ENCODE measurements at places on chromosomes 11 and 22.

- peak; percentile 81 for DNase-seq
Measured at GRCh38 chr22:44363013-44363979, 50.5 kb upstream of the SHISAL1 start.

DNA sequence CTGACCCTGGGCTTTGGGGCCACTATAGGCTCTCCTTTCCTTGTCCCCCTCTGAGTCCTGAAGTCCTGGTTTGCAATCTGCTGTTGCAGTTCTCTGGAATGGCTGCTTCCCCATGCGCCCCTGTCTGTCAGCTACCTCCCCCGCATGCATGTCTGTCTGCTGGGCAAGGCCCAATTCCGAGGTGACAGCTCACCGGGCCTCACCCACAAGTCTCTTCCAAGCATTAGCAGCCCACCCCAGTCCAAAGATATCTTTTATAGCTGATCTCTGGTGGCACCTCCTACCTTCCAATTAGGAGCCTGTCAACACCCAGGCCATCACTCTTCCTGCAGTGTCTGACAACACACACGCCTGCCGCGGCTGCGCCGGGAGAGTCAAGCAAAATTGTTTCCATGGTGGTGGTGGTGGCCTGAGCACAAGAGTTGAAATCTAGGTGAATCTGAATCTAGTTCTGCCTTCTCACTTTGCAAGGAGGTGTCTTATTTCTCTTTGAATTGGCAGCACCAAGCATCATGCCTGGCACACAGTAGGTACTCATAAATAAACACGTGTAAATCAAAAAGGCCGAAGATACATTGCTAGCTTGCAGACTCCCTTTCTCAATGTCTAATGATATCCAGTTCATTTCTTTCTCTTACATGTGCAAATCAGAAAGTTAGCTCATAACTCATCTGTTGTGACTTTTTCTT is 1.2 kb upstream of the LMO2 start:
- peak; percentile 9 for DNase-seq

GRCh38 chr22:29337631-29338284 is 22.3 kb upstream of the RASL10A start:
- no peak for DNase-seq

- peak; percentile 93 for DNase-seq
Measured at GRCh38 chr11:1772270-1773130, 8.8 kb upstream of the CTSD start.

DNA sequence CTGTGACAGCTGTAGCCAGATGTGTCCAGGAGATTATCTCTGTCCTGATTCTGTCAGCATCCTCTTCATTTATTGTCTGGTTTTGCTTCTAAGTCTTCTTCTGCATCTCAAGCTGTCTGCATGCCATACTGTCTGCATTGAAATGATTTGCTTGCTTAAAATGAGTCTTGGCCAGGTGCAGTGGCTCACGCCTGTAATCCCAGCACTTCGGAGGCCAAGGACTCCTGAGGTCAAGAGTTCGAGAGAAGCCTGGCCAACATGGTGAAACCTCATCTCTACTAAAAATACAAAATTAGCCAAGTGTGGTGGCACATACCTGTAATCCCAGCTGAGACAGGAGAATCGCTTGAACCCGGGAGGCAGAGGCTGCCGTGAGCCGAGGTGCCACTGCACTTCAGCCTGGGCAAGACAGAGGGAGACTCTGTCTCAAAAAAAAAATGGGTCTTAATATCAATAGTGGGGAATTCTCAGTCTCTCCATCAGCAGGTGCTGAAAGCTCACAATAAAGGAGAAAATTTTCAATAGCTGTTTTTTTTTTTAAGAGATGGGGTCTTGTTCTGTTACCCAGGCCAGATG is 39.2 kb upstream of the AMPD3 start:
- DNase-seq, result no peak

- no peak for DNase-seq
Measured at GRCh38 chr11:3764266-3764665, 33.1 kb downstream of the NUP98 start.

GRCh38 chr11:78426845-78427244 is 9.2 kb upstream of the GAB2 start:
- DNase-seq, result no peak

DNA sequence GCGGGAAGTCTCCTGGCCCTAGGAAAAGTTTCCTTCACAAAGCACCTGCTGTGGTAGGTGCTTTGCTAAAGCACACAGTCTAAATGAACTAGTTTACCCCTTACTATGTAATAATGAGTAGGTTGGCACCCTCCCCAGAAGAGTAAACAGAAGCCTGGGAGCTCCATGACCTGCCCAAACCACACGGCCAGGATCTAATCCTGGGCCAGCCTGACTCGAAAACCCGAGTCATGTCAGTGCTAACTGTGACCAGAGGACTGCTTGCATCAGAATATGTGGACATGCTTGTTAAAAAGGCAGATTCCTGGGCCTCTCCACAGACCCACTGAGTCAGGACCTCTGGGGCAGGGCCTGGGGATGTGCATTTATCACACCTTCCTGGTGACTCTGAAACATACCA is 67.7 kb downstream of the PANX1 start:
- no peak for DNase-seq

- DNase-seq, result no peak
Measured at GRCh38 chr11:119403021-119403420, 20.0 kb downstream of the THY1 start.

DNA sequence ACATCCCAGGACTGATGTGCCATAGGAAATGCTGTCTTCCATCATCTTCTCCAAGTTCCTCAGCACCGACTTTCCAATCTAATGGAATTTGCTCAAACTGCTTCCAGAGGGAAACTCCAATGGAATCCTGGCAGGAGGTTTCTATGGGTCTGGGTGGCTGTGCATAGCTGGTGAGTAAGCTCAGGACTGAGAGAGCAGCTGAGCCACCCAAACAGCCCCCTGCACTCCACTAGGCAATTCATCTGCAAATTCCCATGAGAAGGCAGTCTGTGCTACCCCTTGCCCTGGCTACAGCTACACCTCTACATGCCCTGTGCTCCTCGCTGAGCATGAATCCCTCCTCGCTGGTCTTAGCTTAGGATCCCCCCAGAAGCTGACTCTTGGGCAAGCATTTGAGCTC is 127.9 kb upstream of the CSNK2A3 start:
- peak; percentile 18 for DNase-seq

DNA sequence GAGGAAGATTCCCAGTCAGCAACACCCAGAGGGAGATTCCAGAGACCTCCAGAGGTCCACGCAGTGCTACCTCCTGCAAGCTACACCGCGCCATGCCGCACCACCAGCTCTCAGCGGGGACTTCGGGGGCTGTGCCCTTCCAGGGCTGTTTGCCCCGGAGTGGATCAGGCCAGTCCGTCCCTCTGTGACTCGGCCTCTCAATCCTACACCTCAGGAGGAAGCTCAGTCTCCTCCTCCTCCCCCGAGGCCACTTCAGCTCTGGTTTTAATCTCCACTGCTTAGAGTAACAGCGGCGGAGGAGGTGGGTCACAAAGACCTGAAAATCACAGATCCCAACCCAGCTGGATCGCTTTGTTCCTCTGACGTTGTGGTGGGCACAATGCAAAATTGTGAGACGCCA is 68.6 kb downstream of the PHF21B start:
- no peak for DNase-seq

All from NCI-H226 (cell line).